ENCODE measurements at places on chromosomes 6 and 20.

GRCh38 chr20:11712639-11713160, 205.0 kb upstream of the BTBD3 start:
- no peak for DNase-seq

DNA sequence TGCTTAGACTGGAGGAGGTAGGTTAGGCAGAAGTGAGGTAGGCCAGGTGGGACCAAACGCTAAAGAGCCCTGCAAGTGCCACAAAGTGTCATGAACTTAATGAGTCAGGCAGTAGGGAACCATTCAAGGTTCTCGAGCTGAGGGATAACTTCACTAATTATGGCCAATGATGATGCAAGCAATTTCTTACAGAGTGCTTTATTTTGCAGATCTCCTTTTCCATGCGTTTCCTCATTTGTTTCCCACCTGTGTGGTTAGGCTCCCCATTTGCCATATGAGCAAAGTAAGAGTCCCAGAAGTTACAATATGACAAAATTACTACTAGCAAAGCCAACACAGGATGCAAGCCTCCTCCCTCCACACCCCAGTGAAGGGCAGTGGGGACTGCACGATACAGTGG, 36.5 kb upstream of the PSMF1 start:
- DNase-seq: no peak

- DNase-seq: no peak
Observed at GRCh38 chr20:13397300-13397724, 176.2 kb downstream of the ISM1 start.

GRCh38 chr6:44725070-44725469, 337.6 kb downstream of the CDC5L start:
- DNase-seq: no peak

- no peak for DNase-seq
Observed at GRCh38 chr6:167768471-167769215, 58.1 kb upstream of the AFDN start.

- DNase-seq: no peak
Observed at GRCh38 chr6:11909696-11910132, 102.4 kb upstream of the HIVEP1 start.

DNA sequence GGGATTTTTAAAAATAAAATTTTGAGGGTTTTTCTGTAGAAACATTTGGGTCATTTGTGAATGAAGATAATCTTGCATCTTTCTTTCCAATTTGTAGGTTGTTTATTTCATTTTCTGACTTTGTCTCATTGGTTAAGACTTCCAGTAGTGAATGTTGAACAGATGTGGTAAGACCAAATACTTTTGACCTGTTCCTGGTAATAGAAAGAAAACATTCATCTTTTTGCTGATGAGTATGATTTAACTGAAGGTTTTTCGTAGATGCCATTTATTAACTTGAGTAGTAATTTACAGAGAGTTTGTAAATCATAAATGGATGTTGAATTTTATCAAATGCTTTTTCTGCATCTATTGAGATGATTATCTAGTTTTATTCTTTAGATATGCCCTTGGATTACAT, 416.1 kb upstream of the CITED2 start:
- DNase-seq: no peak

DNA sequence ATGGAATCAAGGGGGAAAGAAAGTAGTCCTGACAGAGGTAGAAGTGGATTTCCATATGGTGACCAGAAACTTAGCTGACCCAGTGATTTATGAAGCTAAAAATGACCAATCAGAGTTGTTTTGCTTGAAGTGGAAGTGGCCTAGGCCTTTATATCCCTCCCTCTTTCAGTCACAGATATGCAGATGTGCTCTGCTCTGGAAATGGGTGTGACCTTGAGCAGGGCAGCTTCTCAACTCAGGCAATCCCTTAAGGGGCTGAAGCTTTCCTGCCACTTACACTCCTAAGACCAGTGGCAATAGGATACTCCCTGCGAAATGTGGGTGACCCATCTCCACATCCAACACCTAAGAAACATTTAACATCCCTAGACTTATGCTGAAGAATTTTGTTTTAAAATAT, 256.6 kb downstream of the EYS start:
- no peak for DNase-seq

- DNase-seq: no peak
Observed at GRCh38 chr6:25035174-25035511, 99.4 kb upstream of the RIPOR2 start.

DNA sequence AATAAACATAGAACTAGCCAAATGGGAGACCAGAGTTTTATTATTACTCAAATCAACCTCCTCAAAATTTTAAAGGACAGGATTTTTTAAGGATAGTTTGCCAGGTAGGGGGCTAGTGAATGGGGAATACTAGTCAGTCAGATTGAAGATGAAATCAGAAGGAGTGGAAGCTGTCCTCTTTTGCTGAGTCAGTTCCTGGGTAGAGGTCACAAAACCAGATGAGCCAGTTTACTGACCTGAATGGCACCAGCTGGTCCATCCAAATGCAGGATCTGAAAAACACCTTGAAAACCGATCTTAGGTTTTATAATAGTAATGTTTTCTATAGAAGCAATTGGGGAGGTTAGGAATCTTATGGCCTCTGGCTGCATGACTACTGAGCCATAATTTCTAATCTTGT, 558.2 kb downstream of the PKHD1 start:
- no peak for DNase-seq

- DNase-seq: no peak
Observed at GRCh38 chr6:109006818-109007217, 87.8 kb downstream of the SESN1 start.

- no peak for DNase-seq
Observed at GRCh38 chr20:57330998-57331397, 1.4 kb downstream of the SPO11 start.

DNA sequence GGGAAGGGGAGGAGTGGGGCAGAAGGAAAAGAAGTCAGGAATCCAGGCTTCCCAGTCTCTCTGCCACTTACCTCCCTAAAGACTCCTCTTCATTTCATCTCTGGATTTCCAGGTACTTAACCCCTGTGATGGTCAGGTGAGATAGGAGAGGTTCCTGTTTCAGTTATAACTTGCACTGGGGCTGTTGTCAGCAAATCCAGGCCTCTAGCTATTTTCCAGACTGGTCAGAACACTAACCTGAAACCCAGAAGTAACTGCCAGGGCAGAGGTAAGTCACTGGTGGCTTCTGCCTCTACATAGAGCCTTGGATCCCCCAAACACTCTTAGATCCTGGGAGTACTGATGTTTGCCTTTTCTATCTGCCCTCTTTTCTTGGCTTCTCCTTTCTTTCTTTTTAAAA, 233.5 kb upstream of the TAB2 start:
- DNase-seq: no peak

- DNase-seq: no peak
Observed at GRCh38 chr6:148251891-148252290, 90.7 kb upstream of the SASH1 start.

- DNase-seq: no peak
Observed at GRCh38 chr6:124941259-124941658, 21.0 kb upstream of the RNF217 start.

DNA sequence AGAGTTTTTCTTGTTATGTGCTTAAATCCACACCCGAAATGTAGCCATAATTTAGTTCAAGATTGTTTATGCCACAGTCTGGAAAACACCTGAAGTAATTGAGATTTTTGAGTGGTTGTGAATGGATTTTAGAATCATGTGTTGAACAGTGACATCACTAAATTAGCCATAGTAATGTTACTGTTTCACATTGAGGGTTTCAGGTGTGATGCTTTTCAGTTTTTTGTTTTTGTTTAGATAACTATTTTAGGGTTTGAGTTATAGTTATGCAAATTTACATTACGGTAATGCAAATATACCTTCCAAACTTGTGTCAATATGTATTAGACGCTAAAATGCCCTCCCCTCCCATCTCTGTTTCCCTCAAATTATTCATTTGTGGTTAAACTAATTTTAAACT, 22.9 kb downstream of the QKI start:
- DNase-seq: no peak

GRCh38 chr6:78492351-78493017, 374.9 kb upstream of the IRAK1BP1 start:
- DNase-seq: no peak

DNA sequence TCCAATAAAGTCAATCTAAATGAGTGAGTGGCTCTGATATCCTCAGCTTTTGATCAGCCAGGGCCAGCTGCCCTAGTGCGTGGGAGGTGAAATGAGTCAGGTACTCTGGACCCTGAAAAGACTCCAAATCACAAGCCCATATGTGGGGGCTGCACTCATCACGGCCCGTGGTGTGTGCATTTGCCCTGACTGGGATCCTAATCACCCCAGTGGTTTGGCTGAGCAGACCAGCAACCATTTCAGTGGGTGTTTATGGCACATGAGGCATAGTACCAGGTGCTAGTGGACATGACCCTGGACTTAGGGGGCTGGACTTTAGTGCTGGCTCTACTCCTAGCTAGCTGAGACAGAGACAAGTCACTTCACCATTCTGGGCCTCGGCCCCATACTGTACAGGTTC, 39.4 kb downstream of the SCML4 start:
- DNase-seq: no peak

GRCh38 chr6:33898771-33899170, 95.0 kb upstream of the MLN start:
- no peak for DNase-seq

- DNase-seq: no peak
Observed at GRCh38 chr6:164695896-164696295, 613.5 kb downstream of the C6orf118 start.

DNA sequence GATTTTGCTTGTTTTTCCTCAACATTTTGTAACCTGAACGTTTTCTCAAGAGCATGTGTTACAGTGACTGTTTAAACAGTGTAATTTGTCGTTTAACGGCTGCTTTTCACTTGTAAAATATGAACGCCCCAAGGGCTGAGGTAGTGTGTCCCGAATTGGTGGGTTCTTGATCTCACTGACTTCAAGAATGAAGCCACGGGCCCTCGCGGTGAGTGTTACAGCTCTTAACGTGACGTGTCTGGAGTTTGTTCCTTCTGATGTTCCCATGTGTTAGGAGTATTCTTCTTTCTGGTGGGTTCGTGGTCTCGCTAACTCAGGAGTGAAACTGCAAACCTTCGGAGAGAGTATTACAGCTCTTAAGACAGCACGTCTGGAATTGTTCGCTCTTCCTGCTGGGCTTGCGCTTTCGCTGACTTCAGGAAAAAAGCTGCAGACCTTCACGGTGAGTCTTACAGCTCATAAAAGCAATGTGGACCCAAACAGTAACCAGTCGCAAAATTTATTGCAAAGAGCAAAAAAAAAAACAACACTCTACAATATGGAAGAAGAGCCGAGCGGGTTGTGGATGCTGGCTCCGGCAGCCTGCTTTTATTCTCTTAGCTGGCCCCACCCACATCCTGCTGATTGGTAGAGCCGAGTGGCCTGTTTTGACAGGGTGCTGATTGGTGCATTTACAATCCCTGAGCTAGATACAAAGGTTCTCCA, 25.1 kb upstream of the TRIM27 start:
- no peak for DNase-seq

- DNase-seq: no peak
Observed at GRCh38 chr20:18360635-18361034, 72.3 kb downstream of the ZNF133 start.

DNA sequence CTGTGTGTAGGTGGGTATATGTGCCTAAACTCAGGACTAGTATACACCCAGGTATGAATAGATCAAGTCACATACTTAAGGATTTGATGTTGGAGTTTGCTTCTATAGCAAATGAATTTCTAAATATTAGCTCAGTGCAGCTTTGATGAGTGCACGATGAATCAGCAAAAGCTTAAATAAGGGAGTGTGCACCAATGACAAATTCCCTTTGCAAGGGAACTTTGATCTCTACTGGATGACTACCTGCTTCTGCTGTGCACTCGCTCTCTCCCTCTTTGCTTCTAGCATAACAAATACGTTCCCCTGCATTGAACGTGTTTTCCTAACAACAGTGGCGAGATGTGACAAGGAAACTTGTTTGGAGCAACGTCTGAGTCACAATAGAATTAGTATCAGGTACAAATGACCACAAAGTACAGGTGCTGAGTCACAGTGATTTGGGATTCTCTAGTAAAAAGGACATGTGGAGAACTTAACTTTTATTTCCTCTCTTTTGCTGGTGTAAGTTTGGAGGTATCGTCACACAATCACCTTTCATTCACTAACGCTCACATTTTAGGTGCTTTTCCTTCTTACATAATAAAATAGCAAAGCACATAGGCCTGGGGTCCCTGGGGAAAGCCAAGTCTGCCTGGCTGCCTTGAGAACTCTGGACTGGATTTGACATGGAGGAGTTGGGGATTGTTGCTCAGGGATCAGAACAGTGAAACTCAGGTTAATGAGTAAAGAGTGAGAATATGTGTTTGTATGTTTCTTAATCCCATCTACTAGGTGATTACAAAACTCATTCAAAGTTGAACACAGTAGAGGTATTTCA, 49.7 kb downstream of the KLHL31 start:
- DNase-seq: peak; percentile 91

GRCh38 chr6:48736501-48737206, 625.7 kb upstream of the PTCHD4 start:
- DNase-seq: no peak

DNA sequence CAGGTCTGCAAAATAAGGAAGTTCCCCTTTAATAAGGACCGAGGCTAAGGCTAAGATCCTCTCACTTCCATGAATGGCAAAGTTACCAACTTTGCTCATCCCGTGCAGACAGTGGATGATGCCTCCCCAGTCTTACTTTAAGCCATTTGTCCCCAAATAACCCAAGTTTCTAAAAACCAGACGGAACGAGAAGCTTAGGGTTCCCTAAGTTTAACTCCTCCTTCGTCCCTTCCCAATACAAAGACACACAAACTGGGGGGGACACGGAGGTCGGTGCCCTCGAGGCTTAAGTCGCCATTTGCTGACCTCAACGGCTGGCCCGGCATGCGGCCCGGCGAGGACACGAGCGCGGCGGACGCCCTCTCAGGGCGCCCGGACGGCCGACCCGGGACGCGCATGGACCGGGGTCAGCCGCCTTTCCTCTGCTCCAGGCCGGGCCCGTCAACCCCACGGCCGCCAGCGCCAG, 527 bp downstream of the FBXO30 start:
- peak; percentile 71 for DNase-seq

GRCh38 chr6:21159465-21159864, 434.1 kb upstream of the SOX4 start:
- DNase-seq: no peak

DNA sequence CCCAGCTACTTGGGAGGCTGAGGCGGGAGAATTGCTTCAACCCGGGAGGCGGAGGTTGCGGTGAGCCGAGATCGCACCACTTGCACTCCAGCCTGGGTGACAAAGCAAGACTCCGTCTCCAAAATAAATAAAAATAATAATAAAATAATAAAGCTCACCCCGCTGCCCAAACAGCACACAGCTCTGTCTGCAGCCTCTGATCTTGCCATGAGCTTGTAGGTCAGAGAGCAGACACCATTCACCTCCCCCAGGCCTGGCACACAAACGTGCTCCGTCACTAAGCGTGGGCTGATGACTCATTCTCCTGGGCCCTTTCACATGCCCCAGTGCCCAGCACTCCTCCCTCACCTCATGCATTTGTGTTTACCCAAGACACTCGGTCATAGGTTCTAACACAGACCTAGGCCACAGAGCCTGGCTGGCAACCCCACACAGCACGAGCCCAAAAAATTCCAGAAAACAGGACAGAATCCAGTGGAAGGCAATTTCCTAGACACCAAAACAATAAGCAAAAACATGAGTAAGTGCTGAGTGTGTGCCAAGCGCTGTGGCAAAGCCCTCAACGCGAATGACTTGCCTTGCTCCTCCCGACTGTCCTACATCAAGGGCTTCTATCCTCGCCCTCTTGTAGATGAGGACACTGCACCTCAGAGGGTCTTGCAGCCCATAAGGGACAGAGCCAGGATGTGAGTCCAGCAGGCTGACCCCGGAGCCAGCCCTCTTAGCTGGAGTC, 18.0 kb downstream of the ATP9A start:
- DNase-seq: peak; percentile 99

GRCh38 chr20:17300113-17300512, 73.3 kb downstream of the PCSK2 start:
- no peak for DNase-seq

GRCh38 chr6:132650429-132650828, 8.6 kb downstream of the TAAR1 start:
- DNase-seq: no peak
